ENCODE measurements at places on chromosomes 4 and X.

- DNase-seq, result no peak
Measured at GRCh38 chr4:74873545-74874301, 59.2 kb upstream of the PARM1 start.

- no peak for DNase-seq
Measured at GRCh38 chrX:33840176-33840575, 291.9 kb downstream of the FAM47A start.

DNA sequence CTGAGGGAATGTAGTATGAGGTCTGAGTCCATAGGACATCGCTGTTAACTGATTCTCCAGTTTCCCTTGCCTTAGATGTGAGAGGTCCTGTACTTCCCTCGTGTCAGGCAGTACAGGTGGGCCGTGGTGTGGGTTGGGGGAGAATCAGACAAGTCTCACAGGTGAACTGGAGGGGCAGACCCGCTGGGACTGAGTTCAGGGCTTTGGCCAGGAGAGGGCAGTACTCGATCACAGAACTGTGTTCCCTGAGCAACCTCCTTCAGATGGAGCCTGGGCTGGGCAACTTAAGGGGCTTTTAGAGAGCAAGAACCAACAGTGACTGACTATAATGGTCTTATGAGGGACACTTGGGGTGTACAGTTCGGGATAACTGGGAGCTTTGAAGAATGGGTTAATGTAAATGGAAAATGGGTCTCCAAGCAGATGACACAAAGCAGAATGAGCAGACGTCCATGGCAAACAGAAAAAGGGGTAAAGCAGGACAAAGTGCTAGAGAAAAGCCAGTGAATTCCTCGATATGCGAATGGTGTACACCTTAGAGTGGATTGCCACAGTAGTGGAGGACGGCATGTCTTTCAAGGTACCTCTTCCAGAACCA lies 83.6 kb downstream of the CCNG2 start:
- no peak for DNase-seq

- DNase-seq, result peak; percentile 63
Measured at GRCh38 chrX:149531599-149531998, 9.2 kb upstream of the EOLA1 start.

- no peak for DNase-seq
Measured at GRCh38 chr4:18250564-18250963, 229.0 kb upstream of the LCORL start.
